ENCODE measurements at places on chromosomes 7 and 10.

GRCh38 chr7:108920490-108920889 is 350.8 kb downstream of the DNAJB9 start:
- DNase-seq: no peak

- no peak for DNase-seq
Observed at GRCh38 chr7:38934051-38934450, 25.1 kb upstream of the VPS41 start.

DNA sequence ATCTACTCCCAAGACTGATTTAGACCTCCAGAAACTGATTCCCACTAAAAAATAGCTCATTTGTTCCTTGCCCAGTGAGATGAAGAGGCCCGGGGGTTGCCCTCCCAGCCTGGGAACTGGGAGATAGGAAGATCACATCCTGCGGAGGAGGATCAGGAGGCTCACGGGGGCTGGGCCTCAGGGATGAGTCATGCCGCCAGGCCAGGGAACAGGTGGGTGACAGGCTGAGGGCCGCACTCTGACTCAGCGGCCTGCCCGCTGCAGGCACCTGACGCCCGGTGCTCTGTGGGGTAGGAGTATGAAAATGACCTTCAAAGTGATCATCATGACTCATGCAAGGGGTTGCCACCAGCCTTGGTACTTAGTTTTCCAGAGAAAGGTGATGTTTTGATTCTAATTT is 104.5 kb upstream of the ZPBP start:
- no peak for DNase-seq

- no peak for DNase-seq
Observed at GRCh38 chr10:58952747-58953466, 223.5 kb upstream of the PHYHIPL start.

DNA sequence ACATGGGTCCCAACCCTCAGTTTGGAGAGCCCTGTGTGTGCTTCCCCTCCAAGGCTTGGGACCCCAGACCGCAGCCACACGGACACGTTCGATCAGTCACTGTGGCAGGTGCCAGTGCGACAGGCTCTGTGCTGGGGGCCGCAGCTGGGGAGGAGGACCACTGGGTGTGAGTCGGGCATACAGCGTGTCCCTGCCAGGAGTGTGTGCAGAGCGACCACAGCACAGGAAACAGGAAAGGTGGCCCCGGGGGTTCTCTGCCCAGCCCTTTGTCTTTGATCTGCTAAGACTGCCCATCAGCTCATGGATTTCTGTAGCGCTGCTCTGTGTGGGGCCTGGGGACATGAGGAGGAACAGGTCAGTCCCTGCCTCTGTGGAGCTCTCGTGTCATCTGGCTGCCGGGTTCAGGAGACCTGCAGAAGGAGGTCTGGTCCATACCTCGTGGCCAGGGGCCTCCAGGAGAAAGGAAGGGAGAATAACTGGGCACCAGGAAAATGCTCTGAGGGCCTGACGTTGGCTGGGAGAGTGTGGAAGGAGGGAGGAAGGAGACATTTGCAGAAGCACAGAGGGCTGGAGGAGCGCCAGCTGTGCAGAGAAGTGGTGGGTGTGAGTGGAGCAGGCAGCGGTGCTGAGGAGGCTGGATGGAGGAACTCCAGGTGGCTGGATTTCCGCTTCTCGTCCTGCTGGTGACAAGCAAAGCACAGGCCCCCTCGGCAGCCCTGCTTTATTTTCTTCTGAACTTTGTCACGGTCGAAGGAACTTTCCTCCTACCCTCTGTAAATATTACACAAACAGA is 4.1 kb downstream of the NUDT1 start:
- no peak for DNase-seq

DNA sequence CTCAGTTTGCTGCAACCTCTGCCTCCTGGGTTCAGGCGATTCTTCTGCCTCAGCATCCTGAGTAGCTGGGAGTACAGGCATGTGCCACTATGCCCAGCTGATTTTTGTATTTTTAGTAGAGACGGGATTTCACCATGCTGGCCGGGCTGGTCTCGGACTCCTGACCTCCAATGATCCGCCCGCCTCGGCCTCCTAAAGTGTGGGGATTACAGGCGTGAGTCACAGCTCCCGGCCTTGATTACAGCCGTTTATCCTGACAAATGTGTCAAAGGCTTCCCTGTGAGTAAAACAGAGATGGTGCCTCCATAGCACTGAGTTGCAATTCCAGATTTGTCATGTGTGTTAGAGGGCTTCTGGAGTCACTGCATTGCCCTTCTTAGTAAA is 273.7 kb downstream of the CCDC3 start:
- DNase-seq: no peak

- DNase-seq: no peak
Observed at GRCh38 chr7:80922253-80923049, 3.6 kb upstream of the SEMA3C start.

GRCh38 chr10:68251625-68252495 is 19.9 kb upstream of the ATOH7 start:
- DNase-seq: no peak

- peak; percentile 55 for DNase-seq
Observed at GRCh38 chr7:20200971-20201370, 16.2 kb downstream of the MACC1 start.

DNA sequence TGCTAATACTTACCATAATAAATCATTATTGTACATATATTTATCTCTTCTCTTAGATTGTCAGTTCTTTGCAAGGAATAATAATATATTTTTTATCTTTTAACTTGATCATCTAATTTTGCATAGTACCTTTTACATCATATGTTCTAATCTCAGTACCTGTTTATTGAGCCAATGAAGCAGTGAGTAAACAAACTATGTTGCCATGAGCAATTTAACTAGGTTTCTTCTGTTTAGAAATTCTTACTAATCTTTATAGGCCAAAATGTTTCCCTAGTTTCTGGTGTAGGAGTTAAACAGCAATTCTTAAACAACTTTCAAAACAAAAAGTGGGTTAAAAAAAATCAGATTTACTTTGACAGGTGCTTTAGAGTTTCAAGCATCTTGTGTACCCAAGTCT is 61.3 kb downstream of the PHYHIPL start:
- DNase-seq: no peak

DNA sequence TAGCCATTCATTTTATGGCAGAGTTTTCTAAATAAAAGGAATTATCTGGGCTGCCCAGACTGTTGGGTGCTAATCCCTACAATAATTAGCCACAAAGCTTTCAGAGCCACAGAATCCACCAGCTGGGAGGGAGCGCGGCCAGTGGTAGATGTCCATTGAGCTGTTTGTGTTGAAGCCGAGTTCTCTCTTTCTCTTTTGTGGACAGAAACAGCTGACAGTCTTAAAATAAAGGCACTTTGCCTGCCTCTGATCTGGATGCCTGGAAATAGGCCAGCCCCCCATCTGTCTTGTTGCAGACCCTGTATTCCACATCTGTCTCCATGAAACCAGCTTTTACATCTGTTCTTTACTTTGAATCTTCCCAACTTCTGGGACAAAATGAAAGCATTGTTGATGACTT is 66.1 kb downstream of the MTPN start:
- DNase-seq: no peak

DNA sequence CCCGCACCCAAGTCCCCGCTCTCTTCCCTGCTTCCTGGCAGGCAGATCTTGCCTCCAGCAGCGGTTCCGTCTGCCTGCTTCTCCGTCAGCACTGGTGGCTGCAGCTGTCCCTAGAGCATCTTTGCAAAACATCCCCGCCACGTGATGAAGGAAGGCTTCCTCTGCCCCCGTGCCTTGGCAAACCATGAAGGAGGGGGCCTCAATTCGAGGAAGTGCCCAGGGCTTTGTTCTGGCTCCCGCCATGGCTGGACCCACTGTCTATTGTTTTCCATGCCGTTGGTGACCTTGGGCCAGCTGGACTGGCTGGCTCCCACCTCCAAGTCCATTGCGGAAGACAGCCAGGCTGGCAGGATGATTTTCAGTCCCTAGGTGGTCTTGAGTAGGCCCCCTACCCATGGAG is 13.2 kb upstream of the AQP1 start:
- DNase-seq: no peak

- no peak for DNase-seq
Observed at GRCh38 chr10:50636618-50637579, 13.1 kb upstream of the SGMS1 start.

GRCh38 chr10:76291175-76291574 is 859.8 kb downstream of the LRMDA start:
- no peak for DNase-seq

GRCh38 chr7:90222811-90223725 is 11.5 kb downstream of the STEAP2 start:
- no peak for DNase-seq

DNA sequence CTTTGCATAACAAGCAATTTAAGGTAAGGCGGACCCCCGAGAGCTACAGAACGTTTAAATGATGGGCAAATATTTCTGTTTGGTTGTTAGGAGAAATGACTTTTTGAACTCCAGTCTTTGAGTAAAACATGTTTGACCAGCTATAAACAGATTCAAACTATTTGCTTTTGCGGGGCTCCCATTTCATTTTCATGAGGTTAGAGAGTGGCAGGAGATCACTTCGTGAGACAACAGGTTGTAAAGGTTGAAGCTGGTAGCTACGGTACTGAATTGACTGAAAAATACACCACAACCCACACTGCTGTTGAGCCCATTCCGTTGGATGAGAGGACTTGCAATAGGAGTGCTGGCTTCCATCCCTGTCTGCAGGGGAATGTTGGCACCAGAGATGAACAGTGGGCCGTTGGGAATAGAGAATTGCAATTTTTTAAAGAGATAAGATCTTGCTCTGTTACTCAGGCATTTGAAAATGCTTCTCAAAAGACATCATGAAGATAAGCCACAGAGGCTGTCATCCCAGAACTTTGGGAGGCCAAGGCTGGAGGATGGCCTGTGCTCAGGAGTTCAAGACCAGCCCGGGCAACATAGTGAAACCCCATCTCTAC is 65.7 kb upstream of the CARD11 start:
- DNase-seq: no peak

DNA sequence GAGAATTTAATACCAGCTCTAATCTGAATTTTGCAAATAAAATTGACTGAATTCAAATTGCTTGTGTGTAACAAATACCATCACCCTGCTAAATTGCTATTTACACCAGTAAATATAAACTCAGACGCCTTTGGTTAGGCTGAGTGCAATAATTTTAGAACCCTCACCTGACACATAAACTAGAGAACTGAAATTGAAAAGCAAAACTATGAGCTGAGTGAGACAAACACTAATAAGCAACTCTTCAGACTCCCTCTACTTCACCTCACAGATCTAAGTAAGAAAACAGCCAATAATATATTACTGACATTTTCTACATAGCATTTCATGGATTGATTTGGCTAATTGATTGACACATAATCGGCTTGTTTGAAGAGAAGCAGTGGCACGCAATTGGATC is 621.2 kb downstream of the REEP3 start:
- DNase-seq: no peak

- no peak for DNase-seq
Observed at GRCh38 chr7:117825132-117825531, 48.1 kb downstream of the CTTNBP2 start.

GRCh38 chr10:102493771-102494170 is 8.7 kb downstream of the ACTR1A start:
- DNase-seq: no peak

- DNase-seq: no peak
Observed at GRCh38 chr10:87618566-87619423, 40.9 kb upstream of the PAPSS2 start.

GRCh38 chr10:103854265-103854685 is 1.1 kb downstream of the SH3PXD2A start:
- no peak for DNase-seq

GRCh38 chr7:81110673-81111072 is 191.8 kb upstream of the SEMA3C start:
- no peak for DNase-seq

DNA sequence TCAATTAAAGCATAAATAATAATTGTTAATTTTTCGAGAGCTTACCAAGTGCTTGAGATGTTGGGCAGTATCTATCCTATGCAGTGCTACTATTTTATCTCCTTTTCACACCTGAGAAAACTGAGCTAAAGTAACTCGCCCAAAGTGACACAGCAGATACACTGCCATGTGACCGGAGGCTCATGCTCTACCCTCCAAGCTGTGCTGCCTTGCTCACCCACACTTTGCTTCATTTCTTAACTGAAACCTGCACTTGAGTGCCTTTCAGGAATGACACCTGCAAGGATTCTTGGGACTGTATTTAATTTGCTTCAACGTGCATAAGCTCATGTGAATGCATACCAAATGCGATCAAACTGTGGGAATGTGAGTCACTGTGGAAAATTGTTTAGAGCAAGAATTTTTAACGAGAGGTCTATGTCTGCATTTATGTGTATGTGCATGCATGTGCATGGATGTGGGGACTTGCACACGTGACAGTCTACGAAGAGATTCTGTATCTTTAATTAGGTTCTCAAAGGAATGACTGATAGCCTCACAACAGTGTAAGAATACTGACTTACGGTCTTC is 119.2 kb downstream of the ADCYAP1R1 start:
- DNase-seq: no peak

DNA sequence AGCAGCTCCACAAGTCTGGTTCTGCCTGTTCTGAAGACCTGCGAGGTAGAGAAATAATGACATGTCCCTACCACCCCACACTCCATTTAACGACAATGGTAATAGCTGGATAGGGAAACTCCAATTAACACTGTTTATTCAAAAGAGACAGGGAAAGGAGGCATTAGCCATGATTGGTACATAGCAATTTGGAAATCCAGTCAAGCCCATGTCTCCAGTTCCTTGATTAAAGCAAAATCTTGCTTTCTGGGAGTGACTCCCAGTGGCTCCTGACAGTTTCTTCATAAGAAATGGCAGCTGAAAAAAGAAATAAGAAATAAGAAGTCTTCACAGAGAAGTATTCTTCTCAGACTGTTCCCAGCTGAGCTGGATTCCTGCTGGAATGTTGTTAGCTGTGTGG is 140.7 kb upstream of the LYZL2 start:
- DNase-seq: no peak

- no peak for DNase-seq
Observed at GRCh38 chr10:93073539-93074146, at the start of gene CYP26A1. Gene CYP26A1 (plus strand): TSS chr10:93073893. CDS start chr10:93073935, 42 bp downstream.

DNA sequence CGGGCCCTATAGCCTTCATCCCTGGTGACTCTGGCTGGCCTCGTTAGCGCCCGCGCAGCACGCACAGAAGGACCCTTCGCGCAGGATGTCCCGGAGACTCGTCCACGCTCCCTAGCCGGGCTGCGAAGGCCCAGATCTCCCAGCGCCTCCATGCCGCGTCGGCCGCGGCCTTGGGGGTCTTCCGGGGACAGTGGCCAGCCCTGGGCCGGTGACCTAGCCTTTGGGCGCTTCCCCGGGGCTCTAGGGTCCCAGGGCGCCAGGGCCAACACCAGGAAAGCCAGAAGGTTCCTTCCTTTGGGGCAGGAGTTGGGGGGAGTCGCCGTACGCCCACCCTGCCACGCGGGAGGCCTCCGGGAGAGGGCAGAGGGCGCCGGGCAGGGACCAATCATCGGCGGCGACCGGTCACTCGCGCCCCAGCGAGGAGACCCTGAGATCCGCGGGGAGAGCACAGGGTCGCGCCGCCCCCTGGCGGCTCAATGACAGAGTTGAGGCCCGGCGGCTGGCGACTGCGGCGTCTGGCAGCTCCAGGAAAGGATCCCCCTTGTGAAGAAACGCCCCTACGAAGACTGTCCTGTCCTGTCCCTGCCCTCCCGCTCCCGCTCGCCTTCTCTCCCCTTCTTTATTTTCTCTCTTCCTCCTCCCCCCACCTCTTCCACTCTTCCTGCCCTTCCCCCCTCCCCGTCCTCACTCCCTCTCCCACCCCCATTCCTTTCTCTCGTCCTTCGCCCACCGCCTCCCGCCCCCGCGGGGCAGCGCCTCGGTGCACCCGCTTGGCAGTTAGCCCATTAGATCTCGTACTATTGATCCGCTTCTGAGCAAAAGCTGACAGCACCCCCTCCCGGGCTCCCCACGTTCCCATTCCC is 62.3 kb upstream of the LBX1 start:
- no peak for DNase-seq
